ENCODE measurements at places on chromosomes 4 and X.

DNA sequence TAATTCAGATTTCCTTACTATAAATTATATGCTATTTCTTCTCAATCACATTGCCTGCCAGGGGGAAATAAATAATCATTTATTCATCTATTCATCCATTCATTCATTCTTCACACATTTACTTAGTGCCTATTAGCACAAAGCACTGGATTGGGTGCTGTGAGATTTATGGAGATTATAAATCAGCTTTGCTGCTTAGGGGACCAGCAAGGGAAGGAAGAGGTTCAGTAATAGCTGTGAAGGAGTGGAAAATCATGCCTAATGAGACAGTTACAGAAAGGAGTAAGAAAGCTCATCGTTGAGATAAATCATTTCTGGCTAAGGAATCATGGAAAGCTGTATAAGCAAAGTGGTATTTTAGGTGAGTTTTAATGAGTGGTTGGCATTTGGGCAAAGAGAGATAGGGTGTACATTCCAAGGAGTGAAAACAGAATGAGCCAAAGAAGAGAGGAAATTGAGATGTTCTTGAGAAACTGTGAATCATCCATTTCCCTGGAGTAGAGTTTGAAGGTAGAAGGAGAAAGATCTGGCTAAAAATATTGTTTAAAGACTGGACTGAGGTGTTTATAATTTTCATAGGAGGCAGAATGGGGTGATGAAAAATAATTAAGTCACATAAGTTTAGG lies 9.6 kb downstream of the ARSJ start:
- DNase-seq, result no peak

DNA sequence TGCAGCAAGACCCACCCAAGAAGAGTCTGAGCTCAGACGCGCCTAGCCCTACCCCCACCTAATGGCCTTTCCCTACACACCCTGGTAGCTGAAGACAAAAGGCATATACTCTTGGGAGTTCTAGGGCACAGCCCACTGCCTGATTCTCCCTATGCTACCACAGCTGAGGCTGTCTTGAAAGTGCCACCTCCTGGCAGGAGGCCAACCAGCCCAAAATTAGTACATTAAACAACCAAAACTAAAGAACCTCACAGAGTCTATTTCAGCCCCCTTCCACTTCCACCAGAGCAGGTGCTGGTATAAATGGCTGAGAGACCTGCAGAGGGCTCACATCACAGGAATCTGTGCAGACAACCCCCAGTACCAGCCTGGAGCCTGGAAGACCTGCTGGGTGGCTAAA lies 119.1 kb downstream of the HMGN5 start:
- no peak for DNase-seq

- DNase-seq, result no peak
These were observed 253.6 kb downstream of the PPP1R2C start for GRCh38 chrX:42524379-42524778.

DNA sequence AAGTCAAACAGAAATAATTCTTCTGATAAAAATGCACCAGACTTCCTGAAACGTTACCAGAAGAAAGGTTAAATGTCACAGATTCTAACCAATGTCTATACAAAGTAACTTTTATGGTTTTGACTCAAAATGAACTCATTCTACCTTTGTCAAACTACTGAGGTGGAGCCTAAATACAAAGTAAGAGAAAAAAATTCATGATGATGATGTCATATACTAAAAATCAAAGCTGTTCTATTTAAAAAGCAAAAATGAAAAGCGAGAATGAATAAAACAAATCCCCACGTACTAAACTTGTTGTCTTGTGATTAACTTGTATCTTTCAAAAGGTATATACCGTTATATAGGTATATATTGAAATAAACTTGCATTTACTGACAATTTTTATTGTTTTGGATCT lies 21.7 kb downstream of the GNPDA2 start:
- no peak for DNase-seq

DNA sequence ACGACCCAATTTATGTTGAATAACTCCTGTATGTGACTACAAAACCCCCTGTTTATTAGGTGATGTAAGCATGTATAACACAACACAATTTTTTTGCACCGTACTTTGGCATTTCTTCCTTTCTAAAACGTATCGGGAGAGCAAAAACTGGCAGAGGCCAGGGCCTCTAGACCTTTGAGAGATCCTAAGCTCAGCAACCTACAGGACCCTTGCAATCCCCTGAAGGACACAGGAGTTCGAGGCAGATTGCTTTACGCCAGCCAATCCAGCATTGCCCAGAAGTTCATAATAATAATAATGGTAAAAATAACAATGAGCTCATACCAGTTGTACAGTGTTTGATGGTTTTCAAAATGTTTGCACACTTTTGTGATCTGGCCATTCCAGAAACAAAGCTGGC lies 7.7 kb downstream of the NKX3-2 start:
- no peak for DNase-seq

- no peak for DNase-seq
These were observed 562 bp downstream of the AKAP17A start for GRCh38 chrX:1591863-1592469.

- no peak for DNase-seq
These were observed 692 bp downstream of the FAM241A start for GRCh38 chr4:112145790-112146501.

GRCh38 chr4:16225167-16225862 lies 956 bp downstream of the TAPT1 start:
- DNase-seq, result no peak

Measured in NCI-H2081 treated with DMSO at 0.1 percent for 48 hours (cell line).